Activated CD8-positive, alpha-beta memory T cell treated with anti-CD3 and anti-CD28 coated beads for 48 hours (primary cell): ENCODE measurements at places on chromosomes 1 and 21.

- DNase-seq: no peak
Observed at GRCh38 chr1:224245188-224245587, 62.1 kb downstream of the DEGS1 start.

DNA sequence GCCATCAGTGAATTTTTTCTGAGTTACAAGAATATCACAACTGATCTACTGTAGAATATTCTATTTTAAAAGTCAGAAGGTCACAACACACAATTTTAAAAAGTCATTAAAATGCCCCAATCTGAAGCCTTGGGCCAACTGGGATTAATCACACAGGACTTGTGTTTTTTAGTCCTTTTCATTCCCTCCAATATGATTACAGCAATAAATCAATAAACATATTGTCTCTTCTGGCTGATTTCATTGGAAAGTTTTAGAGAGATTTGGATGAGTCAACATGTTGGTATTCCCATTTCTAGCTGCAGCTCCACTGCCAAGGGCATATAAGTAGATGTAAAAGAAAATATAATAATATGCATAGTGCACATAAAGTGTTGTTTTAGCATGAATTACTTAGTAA is 85.8 kb downstream of the NIBAN1 start:
- no peak for DNase-seq

DNA sequence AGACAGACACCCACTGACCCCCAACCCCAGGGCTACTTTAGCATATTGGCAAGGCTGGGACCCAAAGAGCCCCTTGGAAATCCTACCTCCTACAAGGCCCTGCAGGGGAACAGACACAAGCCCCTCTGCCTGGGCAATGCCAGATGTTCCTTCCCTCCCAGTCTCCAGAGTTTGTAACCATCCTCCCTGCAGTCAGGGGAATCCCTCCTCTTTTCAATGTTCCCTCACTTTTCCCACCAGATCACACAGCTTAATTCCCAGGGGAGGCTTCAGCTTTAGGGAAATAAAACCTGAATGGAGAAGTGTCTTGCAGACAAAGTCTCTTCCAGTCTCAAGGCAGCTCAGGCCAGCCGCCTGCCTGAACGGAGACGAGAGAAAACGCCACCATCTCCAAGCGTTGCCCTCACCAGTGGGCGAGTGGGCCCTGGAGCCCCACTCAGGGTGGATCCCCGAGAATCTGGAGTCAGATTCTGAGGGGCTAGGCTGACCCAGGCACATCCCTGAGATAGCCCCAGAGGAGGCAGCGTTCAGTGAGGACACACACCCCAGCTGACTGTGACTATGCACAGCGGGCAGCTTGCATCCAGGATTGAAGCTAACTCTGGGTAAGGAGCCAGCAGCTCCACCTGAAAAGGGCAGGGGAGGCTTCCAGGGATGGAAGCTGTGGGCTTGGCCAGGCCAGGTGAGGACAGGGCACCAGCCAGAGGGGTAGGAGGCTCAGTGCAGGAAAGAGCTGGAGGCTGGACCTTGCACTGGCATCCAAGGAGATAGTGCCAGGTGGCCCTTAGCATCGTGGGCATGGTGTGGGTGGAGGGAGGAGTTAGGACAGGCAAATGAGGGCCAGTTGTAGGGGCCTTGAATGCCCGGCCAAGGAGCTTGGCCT is 44.0 kb upstream of the ZC3H12A start:
- DNase-seq: no peak

DNA sequence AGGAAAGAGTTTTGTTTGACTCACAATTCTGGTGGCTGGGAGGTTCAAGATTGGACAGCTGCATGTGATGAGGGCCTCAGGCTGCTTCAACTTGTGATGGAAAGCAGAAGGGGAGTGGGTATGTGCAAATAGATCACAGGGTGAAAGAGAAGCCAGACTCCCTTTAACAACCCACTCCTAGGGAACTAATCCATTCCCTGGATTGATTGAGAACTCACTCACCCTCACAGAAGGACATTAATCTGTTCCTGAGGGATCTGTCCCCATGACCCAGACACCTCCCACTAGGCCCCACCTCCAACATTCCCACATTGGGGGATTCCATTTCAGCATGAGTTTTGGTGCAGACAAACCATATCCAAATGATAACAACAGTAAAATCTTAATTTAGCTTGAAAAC is 25.6 kb downstream of the UBE2T start:
- DNase-seq: no peak

DNA sequence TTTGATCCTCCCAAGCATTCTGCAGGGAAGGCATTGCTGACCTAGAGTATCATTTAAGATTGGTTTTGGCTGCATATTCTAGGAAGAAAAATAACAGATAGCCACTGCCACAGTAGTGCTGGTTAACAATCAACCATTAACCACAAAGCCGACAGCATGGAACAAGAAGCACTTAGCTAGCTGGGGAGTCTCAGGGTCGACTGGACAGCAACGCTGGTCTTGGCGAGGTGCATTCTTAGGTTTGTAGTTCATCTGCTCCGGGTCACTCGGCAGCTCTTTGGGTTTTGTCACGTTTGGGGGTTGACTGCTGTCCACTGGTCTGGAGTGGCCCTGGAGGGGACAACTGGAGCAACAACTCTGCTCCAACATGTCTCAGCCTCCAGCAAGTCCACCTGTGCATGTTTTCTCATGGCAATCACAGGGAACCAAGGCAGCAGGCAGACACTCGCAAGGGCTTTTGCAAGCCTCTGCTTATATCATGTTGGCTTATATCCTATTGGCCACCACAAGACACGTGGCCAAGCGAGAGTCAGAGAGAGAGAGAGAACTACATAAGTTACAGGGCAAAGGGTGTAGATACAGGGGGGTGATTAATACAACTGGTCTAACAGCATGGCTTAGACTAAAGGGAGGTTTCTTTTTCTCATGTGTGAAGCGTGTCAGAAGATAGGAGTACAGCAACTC is 99.5 kb downstream of the LACTBL1 start:
- DNase-seq: no peak

DNA sequence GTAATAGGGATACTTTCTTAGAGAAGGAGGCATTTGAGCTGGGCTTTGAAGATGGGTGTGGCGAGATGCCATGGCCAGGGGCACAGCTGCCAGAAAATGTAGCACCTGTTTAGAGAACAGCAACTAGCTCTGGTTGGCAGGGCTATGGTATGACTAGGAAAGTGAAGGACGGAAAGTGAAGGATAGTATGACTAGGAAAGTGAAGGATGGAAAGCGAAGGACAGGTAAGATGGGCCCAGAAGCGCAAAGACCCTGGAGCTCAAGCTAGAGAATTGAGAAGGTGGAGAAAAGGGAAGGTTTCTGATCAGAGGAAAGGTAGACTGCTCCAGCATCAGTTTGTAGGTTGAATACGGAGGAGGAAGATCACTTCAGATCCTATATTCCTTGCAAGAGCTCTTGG is 205.4 kb downstream of the SLC35F3 start:
- no peak for DNase-seq

GRCh38 chr1:95388031-95388430 is 154.0 kb downstream of the RWDD3 start:
- DNase-seq: no peak

- DNase-seq: no peak
Observed at GRCh38 chr1:61198554-61198953, 116.2 kb downstream of the NFIA start.

- no peak for DNase-seq
Observed at GRCh38 chr1:65467536-65467935, 47.1 kb downstream of the LEPR start.

- DNase-seq: no peak
Observed at GRCh38 chr1:165883056-165883455, 55.6 kb downstream of the UCK2 start.

- DNase-seq: no peak
Observed at GRCh38 chr1:1892763-1893120, 1.9 kb upstream of the GNB1 start.

DNA sequence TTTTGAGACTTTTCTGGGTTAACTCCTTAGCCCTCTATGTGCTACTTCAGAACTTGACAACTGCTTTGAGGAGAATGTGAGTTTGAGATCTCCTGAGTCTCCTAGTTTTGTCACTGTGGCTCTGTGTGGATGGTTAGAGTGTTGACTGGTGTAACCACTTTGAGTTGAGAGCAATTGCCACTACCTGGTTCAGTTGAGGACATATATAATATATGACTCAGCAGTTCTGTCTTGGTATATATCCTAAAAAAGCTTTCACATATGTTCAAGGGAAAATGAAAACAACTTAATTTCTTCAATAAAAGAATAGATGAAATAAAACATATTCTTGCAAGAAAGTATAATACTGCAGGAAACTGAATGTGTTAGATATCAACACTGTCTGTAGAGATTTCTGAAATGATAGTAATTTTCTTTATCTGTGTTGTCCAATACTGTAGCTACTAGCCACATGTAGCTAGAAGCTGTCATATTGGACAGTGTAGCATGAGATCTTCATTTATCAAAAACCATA is 96.7 kb upstream of the QSOX1 start:
- DNase-seq: no peak

GRCh38 chr1:217135987-217136894 is 413.0 kb upstream of the ESRRG start:
- DNase-seq: no peak

- DNase-seq: no peak
Observed at GRCh38 chr1:185338719-185339622, 21.9 kb upstream of the IVNS1ABP start.

GRCh38 chr1:227033880-227034279 is 93.8 kb downstream of the COQ8A start:
- DNase-seq: no peak
